CD14-positive monocyte (primary cell): ENCODE measurements at places on chromosomes 12 and 14. TPM values are rescaled to one million over a fixed set of nuclear protein-coding genes. Genes with fewer than 3 reads are reported as not detected.

Gene AKAP5
- not detected in 2 replicates for polyA plus RNA-seq

DNA sequence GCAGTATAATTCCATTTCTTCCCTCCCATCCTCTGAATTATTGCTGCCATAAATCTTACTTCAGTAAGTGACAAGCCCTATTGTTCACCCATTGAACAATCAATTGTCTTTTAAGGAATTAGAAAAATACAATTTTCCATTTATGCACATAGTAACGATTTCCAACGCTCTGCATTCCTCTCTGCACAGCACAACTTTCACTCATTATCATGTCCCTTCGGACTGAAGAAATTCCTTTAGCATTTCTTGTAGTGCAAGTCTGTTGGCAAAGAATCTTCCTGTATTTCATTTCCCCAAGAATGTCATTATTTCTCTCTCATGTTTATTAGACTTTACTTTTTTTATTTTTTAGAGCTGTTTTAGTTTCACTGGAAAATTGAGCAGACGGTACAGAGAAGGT, 252.1 kb upstream of the RTL1 start:
- no peak overlapping the region for H3K4me3 ChIP-seq
- H3K27me3 ChIP-seq: no peaks in the 10 kb centered on the region
- H3K4me1 ChIP-seq: no peaks in the 10 kb centered on the region

Gene KRT73
- polyA plus RNA-seq: not detected

Gene TAS2R30
- not detected for polyA plus RNA-seq

GRCh38 chr12:82757656-82758055, 71.0 kb downstream of the TMTC2 start:
- H3K36me3 ChIP-seq: peaks cover 5% of the 10 kb centered on the region
- H3K27ac ChIP-seq: no peak overlapping the region
- DNase-seq: no peak

GRCh38 chr12:4211372-4211771, 62.2 kb upstream of the CCND2 start:
- H3K27me3 ChIP-seq: no peaks in the 10 kb centered on the region
- H3K4me1 ChIP-seq: peaks cover 58% of the 10 kb centered on the region
- DNase-seq: no peak

Gene LHX5
- not detected for polyA plus RNA-seq

GRCh38 chr12:131370791-131371347, 340.0 kb upstream of the SFSWAP start:
- no peak for DNase-seq
- no peaks in the 10 kb centered on the region for H3K4me1 ChIP-seq
- no peak overlapping the region for H3K27ac ChIP-seq
- no peak overlapping the region for H3K4me3 ChIP-seq
- no peaks in the 10 kb centered on the region for H3K36me3 ChIP-seq

Gene SLC2A14
- polyA plus RNA-seq: 0.14 and 0.21 TPM in 2 replicates

DNA sequence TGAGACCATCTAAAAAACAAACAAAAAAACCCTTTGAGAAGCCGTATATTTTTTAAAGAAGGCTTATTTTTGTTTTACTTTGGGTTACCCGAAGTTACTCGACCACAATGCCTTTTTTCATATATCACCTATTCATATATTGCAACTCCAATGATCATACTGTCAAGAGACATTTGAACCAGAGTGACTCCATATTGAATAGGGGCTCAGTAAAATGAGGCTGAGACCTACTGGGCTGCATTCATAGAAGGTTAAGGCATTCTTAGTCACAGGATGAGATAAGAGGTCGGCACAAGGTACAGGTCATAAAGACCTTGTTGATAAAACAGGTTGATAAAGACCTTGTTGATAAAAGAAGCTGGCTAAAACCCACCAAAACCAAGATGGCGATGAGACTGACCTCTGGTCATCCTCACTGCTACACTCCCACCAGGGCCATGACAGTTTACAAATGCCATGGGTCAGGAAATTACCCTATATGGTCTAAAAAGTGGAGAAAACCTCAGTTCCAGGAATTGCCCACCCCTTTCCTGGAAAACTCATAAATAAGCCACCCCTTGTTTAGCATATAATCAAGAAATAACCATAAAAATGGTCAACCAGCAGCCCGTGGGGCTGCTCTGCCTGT, 50.0 kb upstream of the PKP2 start:
- no peaks in the 10 kb centered on the region for H3K36me3 ChIP-seq
- H3K4me3 ChIP-seq: no peak overlapping the region
- H3K27ac ChIP-seq: no peak overlapping the region
- DNase-seq: no peak
- no peaks in the 10 kb centered on the region for H3K27me3 ChIP-seq
- H3K4me1 ChIP-seq: no peaks in the 10 kb centered on the region

DNA sequence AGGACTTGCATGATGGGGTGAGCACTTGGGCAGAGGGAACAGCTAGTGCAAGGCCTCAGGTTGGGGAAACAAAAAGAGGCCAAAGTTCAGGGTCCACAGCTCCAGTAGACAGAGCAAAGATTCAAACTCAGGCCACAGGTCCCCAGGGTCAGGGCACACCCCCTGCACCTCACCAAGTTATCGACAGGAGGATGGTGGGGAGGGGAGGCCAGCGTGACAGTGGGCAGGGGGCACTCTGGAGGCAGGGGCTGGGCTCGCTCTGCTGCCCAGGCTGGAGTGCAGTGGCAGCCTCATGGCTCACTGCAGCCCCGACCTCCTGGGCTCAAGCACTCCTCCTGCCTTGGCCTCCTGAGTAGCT, 32.4 kb upstream of the ULK1 start:
- peak overlapping the region; percentile 85 for H3K27ac ChIP-seq
- DNase-seq: no peak
- H3K27me3 ChIP-seq: no peaks in the 10 kb centered on the region
- peaks cover 47% of the 10 kb centered on the region for H3K4me1 ChIP-seq
- H3K4me3 ChIP-seq: no peak overlapping the region

DNA sequence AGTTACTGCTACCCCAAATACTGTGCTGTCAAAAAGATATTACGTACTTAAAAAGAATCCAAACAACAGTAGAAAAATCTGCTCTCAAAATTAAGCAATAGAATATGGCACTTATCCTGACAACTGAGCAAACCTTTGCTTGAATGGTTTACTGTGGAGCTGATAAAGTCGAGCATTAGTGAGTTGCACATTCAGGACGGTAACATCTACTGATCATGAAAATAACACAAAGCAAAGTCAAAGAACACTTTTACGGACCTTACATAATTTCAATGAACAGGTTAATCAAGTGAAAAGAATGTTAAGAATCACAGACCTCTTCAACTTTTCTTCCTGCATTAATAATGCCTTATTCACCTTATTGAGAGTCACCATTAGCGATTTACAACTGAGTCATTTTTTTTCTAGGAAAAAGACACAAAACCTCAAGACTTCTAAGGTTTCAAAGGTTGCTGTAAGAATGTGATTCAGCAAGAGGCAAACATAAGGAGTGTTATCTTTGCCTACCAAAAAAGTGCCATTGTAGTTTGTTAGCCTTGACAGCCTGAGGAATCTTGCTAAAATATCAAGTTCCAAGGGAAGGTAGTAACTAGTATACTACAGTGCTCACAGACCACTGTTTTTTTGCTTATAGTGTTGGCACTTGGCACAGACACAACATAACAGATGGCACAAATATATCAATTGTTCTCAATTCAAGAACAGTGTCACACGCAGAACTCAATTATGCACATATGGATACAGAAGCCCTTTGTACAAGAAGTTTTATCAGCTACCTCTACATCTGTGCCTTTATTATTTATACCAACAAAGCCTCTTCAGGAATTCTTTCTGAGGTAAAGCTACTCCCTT, 334.2 kb upstream of the RPL10L start:
- H3K36me3 ChIP-seq: no peaks in the 10 kb centered on the region
- DNase-seq: no peak
- H3K27ac ChIP-seq: no peak overlapping the region
- no peaks in the 10 kb centered on the region for H3K4me1 ChIP-seq
- H3K4me3 ChIP-seq: no peak overlapping the region
- H3K27me3 ChIP-seq: no peaks in the 10 kb centered on the region

GRCh38 chr12:22312336-22312735, 22.2 kb downstream of the ST8SIA1 start:
- no peaks in the 10 kb centered on the region for H3K27me3 ChIP-seq
- H3K36me3 ChIP-seq: no peaks in the 10 kb centered on the region
- H3K4me1 ChIP-seq: no peaks in the 10 kb centered on the region
- no peak overlapping the region for H3K27ac ChIP-seq
- no peak overlapping the region for H3K4me3 ChIP-seq
- no peak for DNase-seq

Gene RPL10L
- not detected in 2 replicates for polyA plus RNA-seq

DNA sequence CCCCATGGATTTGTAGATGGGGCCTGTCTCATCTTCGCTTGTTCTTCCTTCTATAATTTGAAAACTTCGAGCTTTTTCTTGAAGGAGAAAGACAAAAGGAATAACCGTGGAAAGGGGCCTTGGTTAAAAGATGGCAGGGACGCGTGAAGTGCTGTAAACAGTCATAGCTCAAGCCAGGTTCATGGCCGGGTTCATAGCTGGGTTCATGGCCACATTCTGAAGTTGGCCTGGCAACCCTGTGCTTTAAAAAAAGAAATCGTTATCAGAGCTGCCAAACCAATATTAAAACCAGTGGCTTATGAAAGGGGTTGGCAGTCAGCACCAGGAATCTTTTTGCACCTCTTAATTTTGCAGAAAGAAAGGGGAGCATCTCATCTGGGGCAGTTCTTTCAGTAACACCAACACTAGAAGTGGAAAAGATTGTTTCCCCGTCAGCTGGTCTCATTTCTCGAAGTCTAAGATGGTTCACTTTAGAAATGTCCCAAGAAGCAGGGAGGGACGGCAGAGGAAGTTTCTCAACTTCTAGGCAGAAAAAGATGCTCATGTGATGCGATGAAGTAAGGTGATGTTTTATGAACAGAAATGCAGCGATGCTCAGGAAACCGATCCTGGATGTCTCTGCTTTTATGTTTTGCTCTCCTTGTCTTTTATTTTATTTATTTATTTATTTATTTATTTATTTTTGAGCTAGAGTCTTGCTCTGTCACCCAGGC, 193.1 kb upstream of the TBX3 start:
- no peaks in the 10 kb centered on the region for H3K4me1 ChIP-seq
- no peak for DNase-seq
- no peak overlapping the region for H3K4me3 ChIP-seq
- no peak overlapping the region for H3K27ac ChIP-seq

Gene EPYC
- not detected for polyA plus RNA-seq

- no peak overlapping the region for H3K4me3 ChIP-seq
- H3K27ac ChIP-seq: no peak overlapping the region
- no peak for DNase-seq
- H3K27me3 ChIP-seq: no peaks in the 10 kb centered on the region
- H3K36me3 ChIP-seq: no peaks in the 10 kb centered on the region
- H3K4me1 ChIP-seq: peaks cover 36% of the 10 kb centered on the region
Measured at GRCh38 chr14:61573748-61574513, 121.4 kb upstream of the HIF1A start.

DNA sequence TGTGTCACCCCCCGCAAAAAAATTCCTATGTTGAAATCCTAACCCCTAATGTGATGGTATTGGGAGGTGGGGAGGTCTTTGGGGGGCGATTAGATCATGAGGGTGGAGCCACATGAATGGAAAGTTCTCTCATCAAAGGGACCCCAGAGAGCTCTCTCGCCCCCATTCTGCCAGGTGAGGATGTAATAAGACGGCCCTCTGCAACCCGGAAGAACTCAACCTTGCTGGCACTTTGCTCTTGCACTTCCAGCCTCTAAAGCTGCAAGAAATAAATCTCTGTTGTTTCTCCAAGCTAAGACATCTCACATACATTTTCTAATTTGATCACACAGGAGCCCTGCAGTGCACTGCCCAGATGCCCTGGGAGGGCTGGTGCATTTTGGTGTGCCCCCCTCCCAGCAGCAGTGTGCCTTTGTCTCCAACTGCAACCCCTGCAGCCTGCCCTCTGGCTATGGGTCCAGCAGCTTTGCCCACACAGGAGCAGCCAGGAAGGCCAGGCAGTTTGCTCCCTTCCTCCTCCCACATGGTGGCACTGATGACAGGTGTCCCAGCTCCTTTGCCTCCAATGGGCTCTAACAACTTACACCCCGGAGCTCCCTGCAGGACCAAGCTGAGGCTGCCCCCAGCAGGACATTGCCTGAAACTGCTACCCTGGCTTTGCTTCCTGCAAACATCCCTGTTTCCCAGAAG, 59.3 kb downstream of the C14orf132 start:
- no peak overlapping the region for H3K27ac ChIP-seq
- no peaks in the 10 kb centered on the region for H3K4me1 ChIP-seq
- H3K36me3 ChIP-seq: no peaks in the 10 kb centered on the region
- no peak for DNase-seq
- H3K27me3 ChIP-seq: no peaks in the 10 kb centered on the region

DNA sequence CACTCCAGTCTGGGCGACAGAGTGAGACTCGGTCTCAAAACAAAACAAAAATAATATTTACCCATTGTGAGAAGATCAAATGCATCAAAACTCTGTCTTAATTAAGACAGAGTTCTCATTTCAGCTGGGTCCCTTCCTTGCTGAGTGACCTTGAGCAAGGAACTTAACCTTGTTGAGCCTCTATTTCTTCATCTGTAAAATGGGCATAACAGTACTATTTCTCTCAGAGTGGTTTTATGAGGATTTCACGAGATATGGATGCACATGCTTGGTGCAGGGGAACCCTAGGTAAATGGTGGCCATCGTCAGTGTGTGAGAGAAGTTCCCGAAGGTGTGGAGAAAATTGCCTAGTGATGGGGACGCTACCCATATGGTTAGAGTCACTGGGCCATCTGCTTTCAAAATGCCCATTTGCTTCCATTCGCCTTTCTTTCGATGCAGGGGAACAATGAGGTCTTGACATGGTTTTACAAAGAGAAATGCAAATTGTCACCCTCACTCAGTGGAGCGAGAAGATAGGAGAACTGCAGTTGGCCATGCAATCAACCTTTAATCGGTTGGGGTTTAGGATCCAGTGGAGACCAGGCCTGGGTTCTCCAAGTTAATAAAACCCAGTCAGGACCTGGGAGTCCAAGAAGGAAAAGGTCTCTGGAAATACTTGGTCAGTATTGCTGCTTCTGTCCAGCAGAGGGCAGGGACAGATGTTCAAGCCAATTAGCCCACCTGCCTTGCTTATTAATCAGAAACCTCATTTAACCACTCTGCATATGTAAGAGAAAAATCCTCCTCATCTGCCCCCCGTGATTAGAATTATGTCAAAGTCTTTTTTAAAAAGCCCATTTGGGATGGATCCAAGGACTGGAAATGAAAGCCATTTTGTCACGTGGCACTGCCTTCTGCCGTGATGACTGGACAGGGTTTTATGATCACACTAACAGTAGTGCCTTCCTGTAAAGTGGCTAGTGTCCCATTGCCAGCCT, 37.2 kb downstream of the CFAP251 start:
- no peak overlapping the region for H3K4me3 ChIP-seq
- H3K36me3 ChIP-seq: no peaks in the 10 kb centered on the region
- DNase-seq: peak; percentile 11
- H3K27ac ChIP-seq: no peak overlapping the region

GRCh38 chr12:55935738-55936151, 4.8 kb downstream of the DGKA start:
- H3K36me3 ChIP-seq: peaks cover 52% of the 10 kb centered on the region
- no peak for DNase-seq
- H3K4me3 ChIP-seq: no peak overlapping the region
- no peak overlapping the region for H3K27ac ChIP-seq
- no peaks in the 10 kb centered on the region for H3K27me3 ChIP-seq

- no peaks in the 10 kb centered on the region for H3K4me1 ChIP-seq
- H3K27me3 ChIP-seq: no peaks in the 10 kb centered on the region
- no peak overlapping the region for H3K4me3 ChIP-seq
- DNase-seq: no peak
- no peaks in the 10 kb centered on the region for H3K36me3 ChIP-seq
Measured at GRCh38 chr12:95837240-95838038, 21.3 kb upstream of the SNRPF start.

- no peak overlapping the region for H3K4me3 ChIP-seq
- no peak for DNase-seq
- peaks cover 7% of the 10 kb centered on the region for H3K4me1 ChIP-seq
- peaks cover 56% of the 10 kb centered on the region for H3K36me3 ChIP-seq
- H3K27me3 ChIP-seq: no peaks in the 10 kb centered on the region
Measured at GRCh38 chr14:93019970-93020369, 95.8 kb downstream of the ITPK1 start.
